Nucleus accumbens (tissue), 56 donors: ENCODE measurements at places on chromosomes 4 and X.

DNA sequence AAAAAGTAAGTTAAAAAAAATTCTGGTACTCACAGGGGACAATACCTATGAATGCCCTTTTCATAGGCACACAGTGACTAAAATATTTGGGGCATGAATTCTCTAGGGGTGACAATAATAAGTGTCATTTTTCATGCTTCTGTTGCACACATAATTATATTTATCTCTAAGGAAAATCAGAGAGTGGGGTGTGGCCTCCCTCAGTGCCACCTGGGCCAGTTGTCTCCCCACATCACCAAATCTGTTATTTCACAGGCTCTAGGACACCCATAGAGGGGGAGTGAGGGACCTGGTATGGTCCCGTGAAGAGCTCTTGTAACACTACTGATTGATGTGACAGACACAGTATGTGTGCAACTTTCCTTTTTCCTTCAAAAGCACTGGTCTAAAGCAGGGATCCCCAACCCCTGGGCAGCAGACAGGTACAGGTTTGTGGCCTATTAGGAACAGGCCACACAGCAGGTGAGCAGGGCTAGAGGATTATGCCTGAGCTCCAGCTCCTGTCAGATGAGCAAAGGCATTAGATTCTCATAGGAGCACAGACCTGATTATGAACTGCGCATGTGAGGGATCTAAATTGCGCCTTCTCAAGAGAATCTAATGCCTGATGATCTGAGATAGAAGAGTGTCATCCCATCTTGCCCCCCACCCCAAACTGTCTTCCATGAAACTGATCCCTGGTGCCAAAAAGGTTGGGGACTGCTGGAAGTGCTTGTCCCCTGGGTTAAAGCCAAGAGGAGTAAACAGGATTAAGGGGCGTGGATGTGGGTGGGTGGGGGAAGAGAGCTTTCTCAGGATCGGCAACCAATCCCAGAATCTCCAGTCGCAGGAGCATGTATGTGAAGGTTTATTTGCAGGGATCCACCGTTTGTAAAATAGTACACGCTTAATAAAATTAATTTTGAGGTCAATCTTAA, 856 bp downstream of the SLC9B1 start:
- DNase-seq = peak; percentile 28

DNA sequence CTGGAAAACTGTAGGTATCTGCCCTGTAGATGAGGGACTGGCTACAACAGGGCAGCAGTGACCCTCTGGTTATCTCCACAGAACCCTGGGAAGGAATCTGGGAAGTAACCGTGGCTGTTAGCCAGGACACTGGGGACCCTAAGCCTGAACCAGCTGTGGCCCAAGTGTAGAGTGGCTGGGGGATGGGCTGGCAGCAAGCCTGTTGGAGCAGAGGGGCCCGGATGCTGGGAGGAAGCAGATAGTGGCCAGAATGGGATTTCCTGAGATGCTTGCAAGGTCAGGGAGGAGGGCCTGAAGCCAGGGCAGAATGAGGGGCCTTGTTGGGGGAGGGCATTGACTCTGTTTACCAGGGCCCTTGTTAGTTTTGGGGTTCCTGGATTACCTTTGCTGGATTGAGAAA, 161.0 kb upstream of the EOLA2 start:
- no peak for DNase-seq

- no peak for DNase-seq
Measured at GRCh38 chrX:131881194-131881593, 141.9 kb upstream of the STK26 start.

DNA sequence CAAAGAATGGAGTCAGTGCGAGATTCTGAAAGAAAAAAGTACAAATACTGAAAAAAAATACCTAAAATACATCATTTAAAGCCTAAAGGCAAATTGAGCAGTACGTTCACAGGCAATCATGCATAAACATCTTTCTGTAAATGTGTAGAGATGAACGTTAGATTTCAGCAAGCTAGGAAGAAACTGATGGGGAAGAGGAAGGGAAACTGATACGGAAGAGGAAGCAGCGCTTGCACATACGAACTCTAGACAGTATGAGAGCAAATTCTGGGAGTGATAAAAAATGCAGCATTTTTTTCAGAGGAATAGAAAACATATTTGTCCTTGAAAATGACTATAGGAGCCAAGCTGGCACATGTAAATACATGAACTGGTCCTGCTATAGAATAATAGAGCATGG, 9.4 kb downstream of the ANKRD50 start:
- no peak for DNase-seq

- no peak for DNase-seq
Measured at GRCh38 chrX:23504895-23505294, 162.4 kb upstream of the PRDX4 start.

- no peak for DNase-seq
Measured at GRCh38 chr4:87006426-87006675, 71.5 kb downstream of the AFF1 start.

DNA sequence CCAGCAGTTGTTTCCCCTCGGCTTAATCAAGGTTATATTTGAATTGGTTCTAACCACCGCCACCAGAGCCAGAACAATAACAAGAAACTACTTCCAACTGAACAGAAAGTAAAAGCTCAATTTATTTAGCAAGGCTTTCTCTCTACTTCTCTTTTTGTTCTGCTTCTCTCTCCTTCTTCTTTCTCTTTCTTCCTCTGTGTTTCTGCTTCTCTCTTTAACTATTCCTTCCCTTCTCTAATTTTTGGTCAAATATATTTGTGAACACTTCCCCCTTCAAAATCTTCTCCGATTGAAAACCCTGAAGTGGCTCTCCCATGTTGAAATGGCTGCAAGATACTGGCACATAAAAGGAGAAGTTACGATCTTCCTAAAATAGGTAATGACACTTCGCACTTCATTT, 1195.9 kb upstream of the PRKX start:
- DNase-seq = no peak

GRCh38 chr4:67051000-67051789, 494.1 kb downstream of the CENPC start:
- no peak for DNase-seq

GRCh38 chr4:125833-126232, 1.5 kb downstream of the ZNF718 start:
- DNase-seq = no peak

GRCh38 chrX:103157496-103158316, 57.2 kb upstream of the BEX4 start:
- peak; percentile 13 for DNase-seq

- no peak for DNase-seq
Measured at GRCh38 chr4:97238956-97239666, 904.2 kb downstream of the STPG2 start.

DNA sequence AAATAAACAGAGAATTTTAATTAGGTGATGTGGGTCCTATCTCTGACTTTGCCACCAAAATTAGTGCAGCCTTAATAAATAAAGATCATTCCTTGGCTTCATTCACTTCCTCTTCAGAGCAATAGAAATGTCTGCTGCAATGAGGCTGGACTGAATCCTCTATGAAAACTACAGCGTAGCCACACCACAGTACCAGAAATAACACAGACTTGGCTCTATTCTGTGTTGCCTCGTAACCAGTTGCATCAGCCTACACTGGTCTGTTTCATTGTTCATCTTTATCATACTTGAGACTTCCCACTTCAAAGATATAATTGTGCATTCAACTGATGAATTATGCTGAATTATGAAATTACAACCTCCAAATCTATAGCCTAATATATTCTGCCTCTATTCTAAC, 15.8 kb downstream of the GLRA3 start:
- DNase-seq = no peak

- no peak for DNase-seq
Measured at GRCh38 chrX:3532581-3533085, 180.8 kb downstream of the PRKX start.

- DNase-seq = no peak
Measured at GRCh38 chr4:30714408-30715031, 5.6 kb upstream of the PCDH7 start.

GRCh38 chr4:23857367-23857959, 32.4 kb downstream of the PPARGC1A start:
- no peak for DNase-seq

- DNase-seq = no peak
Measured at GRCh38 chr4:13180701-13181100, 303.4 kb downstream of the RAB28 start.

- no peak for DNase-seq
Measured at GRCh38 chrX:133461231-133461630, 45.9 kb upstream of the GPC4 start.

DNA sequence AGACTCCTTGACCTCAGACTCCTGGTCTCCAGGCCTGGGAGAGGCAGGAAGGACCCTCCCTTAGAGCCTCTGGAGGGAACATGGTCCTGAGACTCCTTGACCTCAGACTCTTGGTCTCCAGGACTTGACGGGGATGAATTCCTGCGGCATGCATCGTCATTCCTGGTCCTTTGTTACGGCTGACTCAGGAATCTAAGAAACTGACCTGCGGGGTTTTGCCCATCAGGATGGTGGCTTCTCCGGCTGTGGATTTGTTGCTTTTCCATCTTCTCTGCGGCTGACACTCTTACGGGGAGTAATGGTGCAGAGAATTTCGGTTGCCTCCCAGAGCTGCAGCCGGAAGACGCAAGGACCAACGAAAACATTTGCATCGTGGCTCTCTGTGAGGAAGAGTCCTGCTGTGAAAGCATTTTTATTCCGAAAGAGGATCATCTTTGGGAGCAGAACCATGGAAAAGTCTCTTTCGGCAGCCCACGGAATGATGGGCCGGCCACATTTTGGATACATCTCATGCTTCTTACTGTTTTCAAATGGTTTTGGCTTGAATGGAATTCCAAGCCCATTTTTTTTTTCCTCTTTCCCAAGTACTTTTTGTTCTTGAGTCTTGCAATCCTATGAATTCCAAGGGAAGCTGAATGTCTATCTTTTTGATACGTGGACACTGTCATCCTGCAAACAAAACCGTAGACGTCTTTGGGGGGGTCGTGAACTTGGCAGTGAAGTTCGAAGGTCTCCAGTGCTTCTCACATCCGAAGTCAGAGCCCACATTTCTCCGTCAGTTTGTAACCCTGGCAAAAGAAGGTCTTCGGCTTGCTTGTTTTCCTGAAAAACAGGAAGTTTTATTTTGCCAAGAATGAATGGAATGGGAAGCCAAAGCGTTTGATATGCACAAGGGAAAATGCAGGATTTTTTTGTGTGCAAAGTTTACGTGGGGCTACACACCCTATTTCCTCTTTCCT, 36.5 kb downstream of the SHOX start:
- DNase-seq = no peak

DNA sequence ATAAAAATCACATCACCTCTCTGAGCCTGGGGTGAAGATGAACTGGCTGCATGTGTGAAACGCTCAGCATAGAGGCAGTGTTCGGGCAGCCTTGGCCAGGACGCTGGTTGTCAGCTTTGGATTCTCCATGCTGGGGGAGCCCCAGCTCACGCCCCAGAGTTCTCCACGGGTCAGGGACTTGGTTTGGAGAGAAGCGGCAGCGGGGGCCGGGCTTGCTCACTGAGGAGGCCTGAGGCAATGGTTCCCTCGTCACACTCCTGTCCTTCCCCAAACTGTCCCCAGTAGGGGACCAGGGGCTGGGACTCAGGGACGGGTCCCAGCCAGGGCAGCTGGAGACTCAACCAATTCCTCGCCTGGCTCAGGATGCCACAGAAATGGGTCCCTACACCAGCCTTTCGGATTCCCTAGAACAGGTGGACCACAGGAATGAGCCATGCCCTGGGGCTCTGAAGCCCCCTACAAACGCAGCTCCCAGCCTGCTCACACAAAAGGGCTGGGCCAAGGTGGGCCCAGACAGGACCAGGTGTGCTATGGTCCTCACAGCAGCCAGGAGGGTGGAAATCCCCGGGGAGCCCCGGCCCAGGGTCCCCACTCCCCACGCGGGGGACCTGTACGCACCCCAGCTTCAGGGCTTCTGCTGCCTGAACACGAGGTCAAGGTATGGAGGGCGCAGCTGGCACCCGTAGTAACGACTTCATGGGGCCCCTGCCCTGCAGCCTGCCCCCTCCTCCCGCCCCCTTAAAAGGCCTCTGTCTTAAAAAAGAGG, 1.4 kb downstream of the MXD4 start:
- DNase-seq = no peak

- no peak for DNase-seq
Measured at GRCh38 chr4:14115106-14115505, 487.6 kb upstream of the BOD1L1 start.

- no peak for DNase-seq
Measured at GRCh38 chr4:74692972-74693371, 101.4 kb downstream of the BTC start.

DNA sequence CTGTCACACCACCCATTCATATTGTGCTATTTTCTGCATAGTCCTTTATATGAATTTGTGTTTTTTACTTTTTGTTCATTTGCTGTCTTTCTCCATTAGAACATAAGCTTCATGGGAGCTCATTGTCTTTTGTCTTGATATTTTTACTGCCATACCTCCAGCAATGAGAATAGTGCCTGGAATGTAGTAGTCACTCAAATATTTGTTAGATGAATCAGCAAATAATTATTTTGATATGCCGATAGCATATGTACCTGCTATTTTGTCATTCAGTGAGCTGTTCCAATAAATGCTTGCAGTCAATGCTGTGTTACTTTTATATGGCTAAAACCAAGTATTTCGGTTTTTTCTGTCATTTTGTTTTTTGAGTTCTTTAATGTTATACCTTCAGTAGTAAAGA, 43.5 kb upstream of the SLC25A31 start:
- DNase-seq = no peak

- no peak for DNase-seq
Measured at GRCh38 chr4:138961664-138962063, 53.9 kb upstream of the NOCT start.

GRCh38 chr4:145735347-145735675, 55.4 kb downstream of the C4orf51 start:
- DNase-seq = no peak

DNA sequence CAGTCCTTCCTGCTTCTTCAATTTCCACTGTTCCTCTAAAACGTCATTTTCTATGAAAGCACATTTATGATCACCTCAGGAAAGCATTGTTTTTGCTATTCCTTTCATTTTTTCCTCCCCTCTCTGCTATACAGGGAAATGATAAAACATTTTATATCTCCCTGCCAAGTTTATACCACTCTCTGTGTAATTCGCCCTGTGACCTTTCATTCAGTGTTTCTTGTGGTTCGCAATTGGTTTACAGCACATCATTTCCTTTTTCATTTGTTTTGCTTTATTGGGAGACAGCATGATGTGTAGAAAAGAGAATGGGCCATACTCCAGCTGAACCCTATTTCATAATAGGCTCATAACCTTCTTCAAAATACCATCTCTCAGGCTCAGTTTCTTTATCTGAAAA, 99.9 kb upstream of the RAPGEF2 start:
- DNase-seq = no peak

GRCh38 chrX:63250253-63250868, 100.8 kb downstream of the SPIN4 start:
- DNase-seq = no peak

- no peak for DNase-seq
Measured at GRCh38 chr4:165394275-165394674, 15.5 kb downstream of the CPE start.
